ENCODE measurements at places on chromosomes 7 and 10.

- DNase-seq, result no peak
Measured at GRCh38 chr7:130371046-130371445, 9.2 kb upstream of the CPA1 start.

DNA sequence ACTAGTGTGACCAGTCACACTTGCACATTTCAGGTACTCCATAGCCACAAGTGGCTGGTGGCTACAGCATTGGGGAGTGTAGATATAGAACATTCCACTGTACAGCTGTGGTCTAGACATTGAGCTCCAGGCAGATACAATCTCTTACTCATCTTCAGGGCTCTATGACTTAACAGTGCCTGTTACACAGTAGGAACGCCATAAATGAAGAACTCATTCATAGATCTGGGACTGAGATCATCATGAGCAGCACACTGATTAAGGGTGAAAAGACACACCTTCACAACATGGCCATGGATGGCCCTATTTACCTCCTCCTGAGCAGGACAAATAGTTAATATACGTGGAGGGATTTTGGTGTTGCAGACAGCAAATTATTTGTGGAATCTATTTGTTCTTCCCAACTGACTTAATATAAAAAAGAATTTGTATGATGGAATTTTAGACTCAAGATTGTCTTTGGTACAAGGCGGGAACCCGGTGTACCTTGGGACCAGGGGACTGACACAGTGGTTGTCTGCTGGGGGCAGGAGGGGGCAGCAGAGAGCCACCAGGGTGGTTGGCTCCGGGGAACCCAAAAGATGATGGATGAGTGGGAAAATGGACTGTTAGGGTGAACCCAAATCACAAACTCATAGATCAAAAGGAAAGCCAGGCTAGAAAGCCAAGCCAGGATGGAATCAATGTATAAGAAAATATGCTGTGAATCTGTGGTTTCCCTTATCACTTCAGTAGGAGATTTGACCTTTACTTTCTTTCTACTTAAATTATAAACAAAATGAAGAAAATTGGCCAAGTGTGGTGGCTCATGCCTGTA is 24.3 kb upstream of the CPA2 start:
- DNase-seq, result peak; percentile 25

GRCh38 chr10:7625836-7626235 is 40.9 kb downstream of the ITIH5 start:
- no peak for DNase-seq

GRCh38 chr10:35392482-35393228 is 56.3 kb downstream of the CCNY start:
- no peak for DNase-seq

- no peak for DNase-seq
Measured at GRCh38 chr7:22452142-22452959, 47.6 kb downstream of the STEAP1B start.

DNA sequence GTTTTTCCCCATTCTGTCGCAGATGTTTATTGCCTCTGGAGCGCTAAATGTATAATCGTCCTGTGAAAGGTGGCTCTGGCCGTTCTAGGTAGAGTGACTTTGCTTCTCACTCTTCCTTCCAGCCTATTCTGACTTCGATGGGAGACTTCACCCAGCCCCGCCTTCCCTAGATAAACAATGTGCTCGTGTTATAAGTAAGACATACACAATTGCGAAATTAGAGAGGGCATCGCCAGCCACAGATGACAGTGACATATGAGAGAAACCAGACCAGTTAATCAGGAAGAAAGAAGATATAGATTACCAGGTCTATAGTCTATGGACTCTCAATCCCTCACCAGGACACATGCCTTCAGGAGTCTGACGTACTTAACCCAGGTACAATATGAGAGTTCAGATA is 1050.5 kb upstream of the AUTS2 start:
- no peak for DNase-seq

Measured in stimulated activated CD8-positive, alpha-beta memory T cell treated with anti-CD3 and anti-CD28 coated beads, Interleukin-2, amount 100 ng/mL, for 1 hour (primary cell).